D721Med (cell line): ENCODE measurements at places on chromosomes 7 and 10.

DNA sequence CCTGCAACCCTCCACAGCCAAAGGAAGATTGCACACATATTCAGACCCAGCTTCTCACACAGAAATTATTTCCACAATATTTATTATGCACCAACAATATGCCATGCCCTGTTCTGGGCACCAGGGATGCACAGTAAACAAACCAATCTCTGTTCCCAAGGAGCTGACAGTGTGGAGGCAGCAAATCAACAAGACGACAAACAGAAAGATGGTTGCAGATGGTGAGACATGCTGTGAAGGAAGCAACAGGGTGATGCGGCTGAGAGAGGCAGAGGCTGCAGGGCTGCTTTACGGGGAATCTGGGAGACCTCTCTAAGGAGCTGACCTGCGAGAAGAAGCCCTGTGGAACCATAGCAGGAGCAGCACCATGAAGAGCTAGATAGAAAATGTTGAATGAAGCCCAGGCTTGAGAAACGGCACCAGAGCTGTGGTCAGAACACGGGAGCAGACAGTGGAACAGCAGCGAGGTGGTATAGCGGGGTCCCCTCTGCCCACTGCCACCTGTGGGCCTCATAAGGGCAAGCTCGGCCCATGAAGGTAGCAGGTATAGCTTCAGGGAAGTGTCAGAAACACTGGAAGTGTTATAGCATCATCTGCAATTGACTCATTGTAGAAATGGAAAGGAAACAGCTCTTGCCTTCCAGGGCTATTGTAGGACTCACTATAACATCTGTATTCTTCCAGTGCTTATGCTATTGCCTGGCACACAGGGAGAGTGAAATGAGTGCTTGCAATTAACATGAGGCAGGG, 17.4 kb downstream of the RBP3 start:
- no peak for DNase-seq

DNA sequence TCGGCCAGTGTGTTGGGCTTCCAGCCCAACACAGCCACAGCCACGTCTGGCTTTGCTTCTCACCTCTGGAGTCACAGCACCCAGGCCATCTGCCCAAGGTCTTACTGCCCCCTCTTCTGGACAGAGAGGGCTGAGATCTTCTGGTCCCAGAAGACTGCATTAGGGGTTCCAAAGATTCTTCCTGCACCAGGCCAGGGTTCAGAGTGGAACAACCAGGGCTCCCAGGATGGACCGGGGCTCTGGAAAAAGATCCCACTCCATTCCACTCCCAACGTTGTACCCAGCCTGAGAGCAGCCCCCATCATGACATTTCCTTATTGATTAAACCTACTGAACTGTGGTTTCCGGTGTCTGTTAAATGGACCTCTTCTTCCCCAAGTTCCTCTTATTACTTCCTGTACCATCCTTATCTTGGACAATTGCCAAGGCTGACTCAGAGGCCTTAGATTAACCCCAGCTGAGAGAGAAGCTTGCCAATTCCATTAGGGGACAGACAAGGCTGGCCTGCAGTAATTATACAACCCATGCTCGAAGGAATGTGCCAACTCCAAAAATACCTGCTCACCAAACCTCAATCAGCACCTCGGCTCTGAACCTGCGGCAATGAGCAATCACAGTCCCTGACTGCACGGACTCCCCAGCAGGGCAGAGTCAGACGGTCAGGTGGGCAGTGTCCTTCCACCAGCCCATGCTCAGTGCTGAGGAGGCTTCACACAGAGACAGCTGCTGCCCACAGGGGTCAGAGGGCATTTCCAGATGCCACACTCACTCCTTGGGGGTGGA, 47.9 kb upstream of the NPFFR1 start:
- no peak for DNase-seq

DNA sequence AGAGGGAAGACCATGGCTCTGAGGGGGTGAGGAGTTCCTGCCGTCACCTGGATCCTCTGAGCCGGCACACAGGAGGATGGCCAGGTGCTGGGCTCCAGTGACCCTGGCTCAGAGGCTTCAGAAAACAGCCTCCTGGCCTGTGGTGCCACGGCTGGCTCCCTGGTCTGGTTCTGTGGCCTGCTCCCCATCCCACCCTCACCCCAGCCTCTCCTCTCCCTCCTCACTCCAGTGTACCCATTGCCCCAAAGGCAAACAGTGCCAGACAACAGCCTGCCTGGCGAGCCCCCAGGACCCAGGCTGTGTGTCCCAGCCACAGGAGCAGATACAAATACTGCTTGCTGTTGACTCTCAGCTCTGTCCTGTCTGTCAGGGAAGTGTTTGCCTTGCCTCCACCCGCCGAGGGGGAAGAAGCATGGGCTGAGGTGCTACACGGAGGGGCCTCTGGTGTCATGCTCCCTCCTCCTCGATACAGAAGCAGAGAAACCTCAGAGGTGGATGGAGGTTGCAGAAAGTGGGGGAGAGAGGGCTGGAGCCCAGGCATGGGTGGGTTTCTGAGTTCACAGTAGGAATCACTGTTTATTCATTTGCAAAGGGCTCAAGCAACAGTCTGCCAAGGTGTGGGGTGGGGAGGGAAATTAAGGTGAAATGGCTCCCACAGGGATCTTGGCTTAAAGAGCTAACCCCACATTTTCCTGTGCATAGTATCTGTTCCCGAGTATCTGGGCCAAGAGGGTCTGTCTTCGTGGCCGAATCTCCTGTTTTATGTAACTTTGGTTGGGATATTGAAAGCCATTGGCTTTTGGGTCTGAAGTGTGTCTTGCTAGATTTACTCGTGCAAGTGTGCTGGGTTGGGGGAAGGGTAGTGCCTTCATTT, 5.5 kb downstream of the ADRA2A start:
- DNase-seq: no peak

DNA sequence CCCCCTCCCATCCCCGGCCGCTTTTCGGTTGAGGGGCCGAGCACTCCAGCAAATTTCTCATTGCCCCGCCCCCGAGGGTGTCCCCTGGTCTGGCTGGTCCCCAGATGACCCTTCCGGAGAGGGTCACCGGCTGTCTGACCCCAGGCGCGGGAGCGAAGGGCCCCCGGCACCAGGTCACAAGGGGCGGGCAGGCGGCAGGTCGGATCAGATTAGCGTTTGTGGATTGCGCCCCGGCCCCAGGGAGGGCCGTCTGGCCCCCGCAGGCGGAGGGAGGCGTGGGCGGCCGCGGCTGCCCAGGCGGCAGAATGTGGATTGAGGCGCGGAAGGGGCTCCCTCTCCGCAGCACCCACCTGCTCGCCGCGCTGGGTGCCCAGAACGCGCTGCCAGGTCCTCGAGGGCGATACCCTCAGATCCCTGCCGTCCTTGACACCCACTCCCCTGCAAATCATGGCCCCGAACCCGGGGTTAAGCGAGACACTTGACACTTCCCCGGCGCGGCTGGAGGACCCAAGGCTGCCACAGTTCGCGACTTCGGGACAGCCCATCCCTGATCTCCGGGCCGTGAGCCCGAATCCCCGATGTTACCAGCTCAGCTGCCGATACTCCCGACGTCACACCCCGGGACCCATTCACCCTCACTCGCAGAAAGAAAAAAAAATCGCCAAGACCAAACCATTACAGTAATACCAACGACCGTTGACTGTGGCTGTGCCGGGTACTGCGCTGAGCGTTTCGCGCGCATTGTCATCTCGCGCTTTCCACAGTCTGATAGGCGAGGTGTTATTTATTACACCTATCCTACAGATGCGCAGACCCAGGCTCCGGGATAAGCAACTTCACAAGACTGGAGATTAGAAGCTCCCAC, 953 bp downstream of the NODAL start:
- no peak for DNase-seq

DNA sequence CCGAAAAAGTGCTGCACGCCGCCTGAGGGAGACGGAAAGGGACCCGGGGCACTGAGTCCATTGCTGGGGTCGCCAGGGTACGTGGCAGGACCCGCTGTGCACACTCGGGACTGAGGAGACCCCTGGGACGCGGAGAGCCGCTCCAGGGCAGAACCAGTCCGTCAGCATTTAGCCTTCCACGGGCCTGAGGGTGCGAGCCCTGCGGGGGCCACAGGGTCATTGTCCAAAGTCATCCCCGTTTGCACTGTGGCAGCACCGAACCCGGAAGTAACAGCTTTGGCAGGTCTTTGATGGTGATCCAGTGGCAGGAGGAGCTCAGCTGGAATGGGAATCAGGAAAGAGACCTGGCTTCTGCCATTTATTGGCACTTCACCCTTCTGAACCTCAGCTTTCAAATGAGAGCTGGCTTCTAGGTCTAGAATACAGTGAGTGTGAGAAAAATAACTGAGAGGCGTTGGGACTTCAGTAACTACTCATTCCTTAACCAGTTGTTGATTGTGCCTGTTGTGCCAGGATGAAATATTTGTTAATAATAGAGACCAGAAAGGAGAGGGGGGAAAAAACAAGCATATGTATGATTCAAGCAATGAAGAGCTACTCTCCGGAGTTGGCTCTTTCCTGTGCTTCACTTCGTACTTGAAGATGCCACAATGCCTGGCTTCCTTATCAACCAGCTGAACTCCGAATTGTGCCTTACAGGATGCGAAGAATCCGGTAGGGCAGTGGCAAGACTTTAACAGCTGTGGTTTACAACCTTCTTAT, 811 bp upstream of the ARHGAP12 start:
- DNase-seq: no peak

GRCh38 chr10:115710136-115710535, 562.9 kb downstream of the GFRA1 start:
- no peak for DNase-seq

DNA sequence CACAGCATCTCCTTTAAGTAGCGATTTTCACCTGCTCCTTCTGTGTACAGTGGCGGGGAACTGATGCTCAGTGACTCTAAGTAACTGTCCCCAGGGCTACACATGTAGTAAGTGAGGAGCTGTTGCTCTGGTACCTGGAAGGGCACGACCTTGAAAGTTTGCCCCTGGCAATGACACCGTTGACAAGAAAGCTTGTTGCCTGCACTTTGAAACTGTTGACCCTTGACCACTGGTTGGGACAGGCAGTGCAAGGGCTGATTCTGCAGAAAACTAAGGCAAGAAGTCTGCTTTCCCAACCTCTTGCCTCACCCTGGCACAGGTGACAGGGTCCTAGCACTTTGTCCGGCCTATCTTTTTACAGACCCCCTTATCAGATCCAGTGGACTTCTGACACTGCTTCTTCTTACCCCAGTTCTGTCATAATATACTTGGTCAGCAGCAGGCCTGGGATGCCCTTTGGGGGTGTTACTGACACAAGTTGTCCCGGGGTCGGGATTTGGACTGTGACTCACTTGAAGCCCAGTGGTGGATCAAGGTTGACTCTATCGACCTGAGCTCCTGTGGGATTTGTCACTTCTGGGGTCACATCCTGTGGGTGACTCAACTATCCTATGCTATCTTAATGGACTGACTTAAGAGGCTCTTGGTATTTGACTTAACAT, 5.8 kb downstream of the ACSL5 start:
- no peak for DNase-seq

DNA sequence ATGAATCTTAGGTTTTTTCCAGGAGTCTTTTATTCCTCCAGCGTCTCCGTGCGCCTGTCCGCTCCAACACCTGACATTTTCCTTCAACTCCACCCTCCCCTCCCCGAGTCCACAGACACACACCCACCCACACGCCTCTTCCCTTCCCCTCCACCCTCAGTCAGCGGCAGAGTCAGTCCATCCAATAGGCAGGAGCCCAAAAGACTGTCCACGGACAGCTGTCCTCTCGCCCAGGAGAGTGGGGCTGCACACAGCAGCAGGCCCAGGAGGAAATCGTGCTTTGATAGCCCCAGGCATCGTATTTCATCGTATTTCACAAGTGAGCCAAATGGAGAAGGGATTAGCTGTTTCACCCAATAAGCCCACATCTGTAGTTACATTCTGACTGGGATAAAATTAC, 285.1 kb downstream of the ZEB1 start:
- DNase-seq: no peak

DNA sequence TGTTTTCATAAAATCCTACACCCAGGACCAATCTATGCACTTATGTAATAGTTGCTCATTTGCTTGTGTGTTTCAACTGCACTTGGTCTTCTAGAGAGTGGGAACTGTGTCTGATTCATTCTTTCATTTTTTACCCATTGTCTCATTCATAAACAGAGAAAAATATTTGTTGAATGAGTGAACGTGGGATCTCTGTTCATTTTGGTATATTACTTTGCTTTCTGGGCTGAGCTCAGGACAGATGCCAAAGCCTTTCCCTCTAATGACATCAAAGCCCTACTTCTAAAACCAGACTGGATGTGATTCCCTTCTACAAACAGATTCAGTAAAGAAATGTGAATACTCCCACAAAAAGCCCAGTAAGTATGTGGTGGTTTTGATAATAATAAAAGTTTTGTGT, 145.2 kb downstream of the ST7 start:
- DNase-seq: no peak

- no peak for DNase-seq
Observed at GRCh38 chr7:137952426-137952805, 49.5 kb downstream of the CREB3L2 start.

DNA sequence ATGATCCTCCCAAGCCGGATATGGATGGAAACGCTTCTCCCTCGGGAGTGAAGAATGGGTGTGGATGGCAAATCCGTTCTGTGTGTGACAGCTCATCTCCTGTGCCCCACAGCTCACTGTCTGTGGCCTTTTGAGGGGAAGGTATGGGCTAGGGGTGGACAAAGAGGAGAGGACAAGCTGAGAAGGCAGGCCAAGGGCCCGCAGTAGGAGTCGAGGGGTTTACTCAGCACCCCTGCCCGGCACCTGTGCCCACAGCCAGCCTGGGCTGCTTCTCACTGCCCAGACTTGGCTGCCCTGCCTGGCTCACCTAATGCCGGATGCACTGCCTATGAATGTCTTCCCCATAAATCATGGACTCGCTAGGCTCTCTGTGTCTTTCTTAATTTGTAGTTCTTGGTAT, 503.8 kb downstream of the TCERG1L start:
- no peak for DNase-seq

DNA sequence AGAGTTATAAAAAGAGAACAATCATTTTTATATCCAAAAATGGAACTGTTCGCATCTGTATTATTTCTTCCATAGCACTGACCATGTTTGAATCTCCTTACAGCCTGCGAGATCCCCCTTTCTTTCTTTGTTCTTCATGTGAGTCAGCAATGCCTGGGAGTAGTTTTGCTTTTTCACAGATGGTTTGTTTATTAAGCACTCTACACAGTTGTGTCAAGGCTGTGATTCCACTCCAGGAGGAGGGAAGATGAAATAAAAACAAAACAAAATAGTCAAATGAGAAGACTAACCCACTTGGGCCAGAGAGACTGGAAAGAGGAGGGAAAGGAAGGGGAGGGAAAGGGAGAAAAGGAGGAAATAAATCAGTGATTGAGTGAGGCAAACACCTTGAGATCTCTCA, 7.8 kb downstream of the LIPF start:
- DNase-seq: no peak

- DNase-seq: no peak
Observed at GRCh38 chr7:15335390-15335789, 226.4 kb downstream of the AGMO start.
